AG09309 (cell line): ENCODE measurements at places on chromosomes 12 and 14.

GRCh38 chr14:102525219-102525928 lies 15.8 kb upstream of the ANKRD9 start:
- no peak for DNase-seq

GRCh38 chr14:102985665-102986064 lies 63.2 kb downstream of the AMN start:
- DNase-seq: no peak

DNA sequence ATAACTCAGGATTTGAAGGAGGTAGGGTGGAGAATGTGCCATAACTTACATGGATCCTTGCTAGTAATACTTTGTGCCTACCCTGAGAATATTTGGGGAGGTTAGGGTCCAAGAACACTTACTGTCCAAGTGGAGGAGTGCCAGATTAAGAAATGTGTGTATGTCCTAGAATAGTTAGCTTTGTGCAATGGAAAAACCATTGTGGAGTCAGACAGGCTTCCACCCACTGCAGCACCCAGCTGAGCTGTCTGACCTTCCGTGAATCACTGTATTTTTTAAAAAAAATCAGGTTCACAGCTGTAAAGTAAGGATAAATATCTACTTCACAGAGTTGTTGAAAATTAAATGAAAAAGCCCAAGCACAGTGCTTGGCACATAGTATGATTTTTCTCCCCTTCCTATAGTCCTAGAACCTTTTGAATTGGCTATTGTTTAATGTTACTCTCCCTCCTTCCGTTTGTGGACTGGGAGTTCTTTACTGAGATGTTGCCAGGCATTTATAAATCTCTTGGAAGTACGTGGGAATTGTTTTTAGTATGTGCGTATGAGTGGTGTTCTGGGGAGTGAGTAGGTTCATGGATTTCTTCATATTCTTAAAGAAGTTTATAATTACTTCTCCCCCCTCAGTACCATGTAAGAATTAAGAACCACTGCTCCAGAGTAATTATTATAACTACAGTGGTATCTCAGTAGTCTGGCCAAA lies 9.2 kb downstream of the RAB21 start:
- DNase-seq: peak; percentile 21

GRCh38 chr12:92654929-92655328 lies 47.9 kb upstream of the PLEKHG7 start:
- peak; percentile 34 for DNase-seq

GRCh38 chr12:15443611-15444010 lies 121.3 kb downstream of the PTPRO start:
- DNase-seq: no peak

GRCh38 chr12:125185311-125185739 lies 120.1 kb downstream of the AACS start:
- DNase-seq: no peak

DNA sequence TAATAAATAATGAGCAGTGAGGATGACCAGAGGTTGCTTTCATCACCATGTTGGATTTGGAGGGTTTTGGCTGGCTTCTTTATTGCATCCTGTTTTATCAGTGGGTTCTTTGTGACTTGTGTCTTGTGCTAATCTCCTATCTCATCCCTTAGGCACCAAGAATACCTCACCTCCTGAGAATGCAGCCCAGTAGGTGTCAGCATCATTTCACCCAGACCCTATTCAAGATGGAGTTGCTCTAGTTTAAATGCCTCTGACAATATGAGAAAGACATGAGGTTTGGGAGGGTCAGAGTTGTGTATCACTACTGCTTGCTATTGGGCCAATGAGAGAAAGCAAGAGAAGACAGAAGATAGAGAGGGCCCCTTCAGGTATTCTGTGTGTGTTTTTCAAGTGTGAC lies 592.2 kb downstream of the ETNK1 start:
- no peak for DNase-seq
